ENCODE measurements at places on chromosomes 1 and 21.

GRCh38 chr21:45356251-45356650, 48.7 kb upstream of the COL18A1 start:
- DNase-seq = no peak

DNA sequence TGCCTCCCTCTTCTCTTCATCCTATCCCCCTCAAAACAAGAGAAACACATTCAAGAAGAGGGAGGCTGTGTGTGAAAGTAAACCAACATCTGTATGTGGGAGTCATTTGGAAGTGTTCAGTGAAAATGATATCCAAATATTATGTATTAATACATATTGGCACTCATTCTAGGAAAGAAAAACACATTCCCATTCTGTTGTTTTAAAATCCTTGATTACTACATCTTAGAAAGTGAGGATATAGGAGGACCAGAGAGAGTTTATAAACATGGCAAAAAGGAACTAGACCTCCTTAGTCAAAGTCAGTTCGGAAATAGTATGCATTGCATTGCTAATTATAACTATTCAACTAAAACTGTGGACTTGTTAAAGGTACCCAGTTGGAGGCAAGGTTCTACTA, 786.6 kb downstream of the ADGRL2 start:
- no peak for DNase-seq

GRCh38 chr1:151720554-151720953, 768 bp upstream of the RIIAD1 start:
- no peak for DNase-seq

GRCh38 chr1:232110281-232111090, 483.9 kb downstream of the DISC1 start:
- no peak for DNase-seq

DNA sequence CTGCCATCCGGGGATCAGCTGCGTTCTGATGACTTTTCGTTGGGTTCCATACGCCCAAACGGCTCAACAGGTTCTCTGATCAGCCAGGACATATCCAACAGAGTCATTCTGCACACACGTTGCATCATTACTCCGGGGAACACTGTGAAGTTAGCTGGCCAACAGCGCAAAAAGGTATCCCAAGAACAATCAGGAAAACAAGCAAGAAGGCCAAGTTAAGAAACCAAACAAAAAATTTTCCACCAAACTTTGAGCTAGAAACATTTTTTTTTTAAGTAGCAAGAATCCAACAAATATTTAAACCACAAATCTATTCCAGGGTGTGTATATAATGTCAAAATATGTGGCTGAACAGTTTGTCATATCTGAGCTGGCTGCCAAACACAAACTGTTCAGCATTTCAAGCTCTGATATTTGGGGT, 29.2 kb downstream of the NID1 start:
- no peak for DNase-seq

- no peak for DNase-seq
Measured at GRCh38 chr1:104621221-104621620, 871.5 kb downstream of the AMY1C start.

Data from CD4-positive, alpha-beta T cell treated with Interleukin-4 for 4 hours (primary cell).